ENCODE measurements at places on chromosomes 5 and 9. TPM values are rescaled to one million over a fixed set of nuclear protein-coding genes. Genes with fewer than 3 reads are reported as not detected.

GRCh38 chr5:74064225-74064624 lies 438.2 kb downstream of the ARHGEF28 start:
- H3K27me3 ChIP-seq = no peaks in the 10 kb centered on the region
- no peak for DNase-seq
- H3K27ac ChIP-seq = no peak overlapping the region
- H3K36me3 ChIP-seq = no peaks in the 10 kb centered on the region

GRCh38 chr9:91802391-91802790 lies 147.6 kb downstream of the ROR2 start:
- H3K4me3 ChIP-seq = no peak overlapping the region
- H3K4me1 ChIP-seq = peaks cover 13% of the 10 kb centered on the region
- no peak for DNase-seq
- no peak overlapping the region for H3K27ac ChIP-seq

GRCh38 chr9:104071589-104071988 lies 22.5 kb upstream of the SMC2 start:
- no peak overlapping the region for H3K4me3 ChIP-seq
- DNase-seq = no peak
- no peaks in the 10 kb centered on the region for H3K36me3 ChIP-seq
- no peaks in the 10 kb centered on the region for H3K27me3 ChIP-seq
- no peak overlapping the region for H3K27ac ChIP-seq
- no peaks in the 10 kb centered on the region for H3K4me1 ChIP-seq

GRCh38 chr9:115628426-115628825 lies 510.5 kb upstream of the TNC start:
- H3K4me1 ChIP-seq = no peaks in the 10 kb centered on the region
- no peaks in the 10 kb centered on the region for H3K27me3 ChIP-seq
- no peak for DNase-seq
- H3K36me3 ChIP-seq = no peaks in the 10 kb centered on the region
- no peak overlapping the region for H3K27ac ChIP-seq
- H3K4me3 ChIP-seq = no peak overlapping the region

The KIAA0825 gene
- 1.4 TPM for total RNA-seq

The DRD1 gene
- not detected for total RNA-seq

The SERF1B gene
- 15.0 TPM for total RNA-seq

The MRPL22 gene
- total RNA-seq = 87.2 TPM

The NPDC1 gene
- 24.6 TPM for total RNA-seq

The CIZ1 gene
- total RNA-seq = 114 TPM

The CDKN2A gene
- 4.1 TPM for total RNA-seq

The PCDHB1 gene
- total RNA-seq = not detected

The FAM151B gene
- 0.24 TPM for total RNA-seq

The SLC36A2 gene
- not detected for total RNA-seq
